ENCODE measurements at places on chromosomes 6 and 20.

- no peak for DNase-seq
Measured at GRCh38 chr6:53294611-53295010, 54.1 kb downstream of the ELOVL5 start.

DNA sequence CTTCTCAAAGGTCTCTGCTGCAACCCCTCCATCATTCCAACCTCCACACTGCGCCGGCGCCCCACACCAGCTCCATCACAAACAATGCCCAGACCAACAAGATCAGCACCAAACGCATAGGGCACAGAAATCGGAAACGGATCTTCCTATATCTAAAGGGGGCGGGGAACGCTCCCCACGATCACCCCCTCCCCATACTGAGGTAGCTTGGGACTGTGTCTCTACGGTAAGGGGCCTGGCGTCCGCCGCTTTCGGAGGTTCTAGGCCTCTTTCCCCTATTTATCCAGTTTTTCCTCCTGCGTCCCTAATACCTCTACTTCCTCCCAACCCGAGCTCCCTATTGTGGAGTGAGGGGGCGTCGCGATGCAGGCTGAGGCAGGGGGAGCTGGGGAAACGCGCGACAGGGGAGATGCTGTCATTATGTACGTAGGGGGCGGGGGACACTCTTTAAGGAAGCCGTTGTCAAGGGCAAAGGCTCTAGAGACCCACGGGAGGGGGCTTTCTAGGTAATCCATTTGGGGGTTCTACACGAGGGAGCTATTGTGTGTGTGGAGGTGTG lies 909 bp downstream of the DNAAF9 start:
- DNase-seq, result no peak

DNA sequence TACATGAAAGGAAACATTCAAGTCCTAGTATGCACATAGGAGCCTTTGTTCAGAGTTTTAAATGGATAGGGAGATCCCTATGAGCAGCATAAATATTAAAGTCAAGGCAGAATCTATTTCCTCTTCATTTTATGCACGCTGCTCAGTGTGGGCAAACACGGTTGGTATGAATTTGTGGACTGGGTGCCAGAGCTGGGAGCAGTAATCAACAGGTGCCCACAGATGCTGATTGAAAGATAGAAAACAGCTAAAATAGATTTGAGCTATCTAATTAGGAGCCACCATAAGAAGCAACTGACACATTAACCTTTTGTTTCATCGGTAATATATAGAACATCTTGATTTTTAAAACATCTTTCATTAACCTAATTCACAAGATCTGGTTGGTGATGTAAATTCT lies 175.5 kb downstream of the EYS start:
- no peak for DNase-seq

DNA sequence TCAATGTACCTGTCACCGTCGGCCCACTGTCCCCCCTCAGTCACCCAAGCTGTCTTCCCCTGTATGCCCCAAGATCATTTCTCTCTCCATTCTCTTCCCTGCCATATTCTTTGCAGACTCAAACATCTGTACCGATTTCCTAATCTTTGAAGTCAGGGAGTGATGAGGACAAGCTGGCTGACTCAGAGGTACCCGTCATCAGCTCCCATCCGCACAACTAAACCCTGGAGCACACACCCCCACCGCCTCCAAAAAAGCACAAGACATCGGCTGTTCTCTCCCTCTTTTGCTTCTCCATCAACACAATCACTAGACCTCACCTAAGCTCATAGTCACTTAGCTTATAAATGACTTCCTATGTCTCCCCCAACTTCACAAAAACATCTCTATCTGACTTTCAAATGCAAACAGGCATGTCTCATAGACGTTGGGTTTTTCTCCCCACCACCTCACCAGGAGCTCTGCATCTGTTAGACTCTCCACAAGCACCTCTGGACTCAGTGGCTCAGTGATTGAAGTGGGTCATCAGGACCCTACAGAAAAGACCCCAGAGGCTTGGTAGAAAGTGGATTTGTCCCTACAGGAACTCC lies 11.5 kb upstream of the NFATC2 start:
- no peak for DNase-seq

- DNase-seq, result no peak
Measured at GRCh38 chr20:10636326-10636818, 37.4 kb downstream of the JAG1 start.

GRCh38 chr20:17543531-17544131 lies 12.5 kb upstream of the BFSP1 start:
- DNase-seq, result no peak

- DNase-seq, result no peak
Measured at GRCh38 chr6:153106021-153106420, 25.1 kb downstream of the RGS17 start.

DNA sequence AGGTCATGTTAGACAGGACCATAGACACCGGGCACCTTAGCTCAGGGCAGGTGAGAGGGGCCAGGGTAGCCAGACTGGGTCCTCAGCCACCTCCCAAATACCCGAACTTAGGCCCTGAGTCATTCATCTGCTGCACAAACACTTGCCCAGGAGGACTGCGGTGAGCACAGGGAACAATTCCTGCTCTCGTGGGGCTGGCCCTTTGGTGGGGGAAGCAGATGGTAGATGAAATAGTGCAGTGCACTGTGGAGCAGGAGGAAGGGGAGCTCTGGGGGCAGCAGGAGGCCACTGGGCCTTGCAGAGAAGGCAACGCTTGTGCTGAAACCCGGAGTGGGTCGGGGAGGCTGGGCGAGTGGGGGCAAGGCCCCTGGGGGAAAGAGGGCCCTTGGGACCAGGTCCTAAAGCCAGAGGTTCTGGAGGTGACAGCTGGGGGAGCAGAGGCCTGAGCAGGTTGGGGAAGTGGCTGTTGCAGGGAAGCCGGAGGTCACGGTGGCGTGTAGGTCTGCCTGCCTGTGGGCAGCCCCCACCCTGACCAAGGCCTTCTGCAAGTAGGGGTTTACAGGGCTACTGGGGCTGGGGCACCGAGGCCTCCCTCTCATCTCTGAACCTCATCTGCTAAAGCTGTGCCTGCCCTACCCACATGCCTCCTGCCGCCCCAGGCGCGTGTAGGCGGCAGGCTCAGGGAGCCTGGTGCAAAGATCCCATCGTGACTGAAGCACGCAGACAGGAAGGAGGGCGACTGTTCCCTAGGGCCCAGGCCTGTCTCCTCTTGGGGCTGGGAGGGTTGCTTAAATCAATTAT lies 4.7 kb upstream of the NPBWR2 start:
- DNase-seq, result no peak

DNA sequence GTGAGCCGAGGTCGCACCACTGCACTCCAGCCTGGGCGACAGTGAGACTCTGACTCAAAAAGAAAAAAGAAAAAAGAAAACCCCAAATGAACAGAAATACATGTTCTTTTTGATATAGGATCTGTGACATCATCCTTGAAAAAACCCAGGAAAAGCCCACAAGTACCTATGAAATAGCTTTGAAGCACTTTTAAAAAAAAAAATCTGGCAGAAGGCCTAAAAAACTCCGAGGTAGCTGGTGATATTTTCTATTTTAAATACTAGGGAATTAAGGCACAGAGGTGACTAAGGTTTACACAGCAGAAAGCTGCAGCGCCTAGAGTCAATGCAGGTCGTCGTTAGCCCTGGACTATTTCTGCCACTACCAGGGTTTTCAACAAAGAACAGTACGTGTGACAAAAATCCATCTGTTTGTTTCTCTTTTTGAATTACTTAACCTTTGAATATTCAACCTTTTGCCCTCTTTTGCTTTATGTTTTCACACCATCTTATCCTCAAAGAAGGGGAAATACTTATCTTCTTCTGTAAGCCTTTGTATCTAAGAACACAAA lies 39.4 kb upstream of the EEF1A1 start:
- no peak for DNase-seq

- DNase-seq, result no peak
Measured at GRCh38 chr6:38901802-38902522, 146.6 kb upstream of the GLP1R start.

- no peak for DNase-seq
Measured at GRCh38 chr20:38131588-38132121, 33.4 kb downstream of the TGM2 start.

GRCh38 chr20:1944345-1945091 lies 49.3 kb downstream of the SIRPA start:
- DNase-seq, result no peak

- no peak for DNase-seq
Measured at GRCh38 chr20:63833776-63834490, 2.9 kb upstream of the ZBTB46 start.

- no peak for DNase-seq
Measured at GRCh38 chr6:89120371-89120770, 2.5 kb upstream of the SRSF12 start.

DNA sequence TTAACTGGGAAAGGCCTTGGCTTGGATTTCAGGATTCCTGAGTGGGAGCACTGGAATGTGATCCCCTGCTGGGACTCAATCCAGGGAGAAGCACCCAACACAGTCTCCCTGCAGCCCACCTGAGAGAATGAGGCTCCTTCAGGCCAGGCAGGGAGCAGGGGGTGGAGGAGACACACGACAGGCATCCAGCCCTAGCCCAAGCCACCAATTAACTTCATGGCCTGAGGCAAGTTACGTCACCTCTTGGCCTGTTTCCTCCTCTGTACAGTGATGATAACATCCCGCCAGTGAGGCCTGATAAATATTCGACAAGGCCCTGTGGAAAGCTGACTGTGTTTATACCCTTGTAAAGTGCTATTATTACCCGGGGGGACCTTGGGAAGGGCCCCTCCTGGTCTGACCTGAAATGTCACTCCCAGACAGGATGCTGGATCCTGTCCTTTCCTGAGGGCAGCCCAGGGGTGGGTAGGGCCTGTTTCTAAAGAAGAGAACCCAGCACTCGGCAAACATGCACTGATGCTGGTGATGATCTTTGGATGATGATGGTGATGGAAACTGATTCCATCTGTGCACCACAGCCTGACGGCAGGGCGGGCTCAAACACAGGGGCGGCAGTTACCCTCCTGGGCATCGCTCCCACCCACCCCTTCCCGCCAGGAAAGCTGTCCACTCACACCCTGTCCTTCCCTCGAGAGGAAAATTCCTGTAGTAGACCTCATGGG lies 12.4 kb downstream of the FRS3 start:
- no peak for DNase-seq

Data from glomerular endothelial cell (primary cell).